ENCODE measurements at places on chromosomes 11 and 22.

- DNase-seq = no peak
Measured at GRCh38 chr11:74154620-74155281, 16.1 kb downstream of the C2CD3 start.

GRCh38 chr22:22547692-22548300 lies 11.3 kb downstream of the PRAME start:
- DNase-seq = no peak

DNA sequence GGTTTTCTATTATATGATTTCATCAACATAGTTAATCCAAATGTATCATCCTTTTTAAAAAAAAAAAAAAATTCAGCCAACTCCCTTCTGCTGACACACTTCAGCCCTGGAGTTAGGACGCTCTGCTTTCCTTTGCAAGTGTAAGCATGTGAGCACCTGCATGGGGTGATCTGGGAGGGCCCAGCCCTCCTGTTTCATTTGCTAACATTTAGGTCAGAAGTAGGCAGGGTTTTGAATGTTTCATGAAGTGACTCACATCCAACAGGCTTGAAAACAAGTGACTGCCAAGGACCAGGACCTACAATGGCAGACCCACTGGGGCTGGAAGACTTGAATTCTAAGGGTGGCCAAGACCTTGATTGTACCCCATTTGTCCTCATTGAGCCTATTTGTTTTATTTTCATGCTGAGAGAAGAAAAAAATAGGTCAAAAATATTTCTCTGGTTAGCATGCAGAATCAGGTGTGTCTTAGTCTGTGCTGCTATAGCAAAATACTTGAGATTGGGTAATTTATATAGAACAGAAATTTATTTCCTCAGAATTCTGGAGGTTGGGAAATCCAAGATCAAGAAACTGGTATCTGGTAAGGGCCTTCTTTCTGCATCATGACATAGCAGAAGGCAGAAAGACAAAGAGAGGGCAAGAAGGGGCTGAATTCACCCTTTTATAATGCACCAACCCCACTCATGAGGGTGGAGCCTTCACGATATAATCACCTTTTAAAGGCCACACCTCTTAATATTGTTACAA lies 137.6 kb downstream of the CD44 start:
- DNase-seq = no peak

- DNase-seq = no peak
Measured at GRCh38 chr11:8997451-8997850, 6.3 kb downstream of the NRIP3 start.

DNA sequence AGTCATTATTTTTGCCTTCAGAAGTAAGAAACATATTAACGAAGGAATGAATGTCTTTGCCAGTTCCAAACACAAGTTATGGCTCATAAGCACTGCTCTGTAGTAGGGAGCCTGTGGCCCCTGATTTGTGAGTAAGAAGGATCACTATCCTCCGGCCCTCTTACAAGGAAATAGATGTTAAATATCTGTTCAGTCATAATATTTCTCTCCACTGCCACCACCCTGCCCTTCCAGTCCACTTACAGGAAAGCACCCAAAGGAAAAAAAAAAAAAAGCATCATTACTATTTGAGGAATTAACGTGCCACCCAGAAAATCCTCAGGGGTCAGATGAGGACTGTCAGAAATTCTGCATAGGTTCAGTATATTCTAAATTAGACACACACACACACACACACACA lies 123.4 kb downstream of the ETS1 start:
- DNase-seq = no peak

GRCh38 chr11:38510041-38510440 lies 1912.0 kb upstream of the RAG2 start:
- DNase-seq = no peak
